HepG2 (cell line): ENCODE measurements at places on chromosomes 16 and 17.

- no peak for DNase-seq
Measured at GRCh38 chr16:68022278-68022727, 729 bp downstream of the DDX28 start.

- no peak for DNase-seq
Measured at GRCh38 chr17:31112001-31112661, 17.4 kb downstream of the NF1 start.

DNA sequence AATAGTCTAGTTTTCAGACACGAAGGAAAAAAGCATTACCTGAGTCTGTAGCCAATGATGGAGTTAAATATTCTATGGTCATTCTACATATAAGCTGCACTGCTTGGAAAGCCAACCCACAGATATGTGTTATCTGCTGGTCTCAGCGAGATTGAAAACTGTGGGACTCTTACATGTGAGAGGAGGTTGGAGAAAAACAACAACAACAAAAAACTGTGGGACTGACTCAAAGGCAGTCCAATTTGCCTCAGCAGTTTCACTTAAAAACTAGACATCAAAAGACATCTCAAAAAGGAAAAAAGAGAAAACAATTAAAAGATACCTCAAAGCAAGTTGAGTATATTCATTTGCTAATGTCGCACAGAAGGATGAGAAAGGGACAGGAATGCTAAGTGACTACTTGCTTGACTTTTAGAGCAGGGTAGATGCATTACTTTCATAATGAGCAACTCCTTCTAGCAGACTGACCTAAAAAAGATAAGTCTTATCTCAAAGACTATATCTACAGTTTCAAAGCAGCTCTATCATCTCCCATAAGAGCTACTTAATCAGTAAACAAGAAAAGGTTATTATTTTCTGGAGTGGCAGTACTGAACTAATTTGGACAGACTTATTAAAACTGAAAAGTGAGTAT lies 35.5 kb upstream of the ITGA2B start:
- DNase-seq, result no peak

GRCh38 chr16:2056681-2057407 lies 9.1 kb downstream of the TSC2 start:
- DNase-seq, result no peak

DNA sequence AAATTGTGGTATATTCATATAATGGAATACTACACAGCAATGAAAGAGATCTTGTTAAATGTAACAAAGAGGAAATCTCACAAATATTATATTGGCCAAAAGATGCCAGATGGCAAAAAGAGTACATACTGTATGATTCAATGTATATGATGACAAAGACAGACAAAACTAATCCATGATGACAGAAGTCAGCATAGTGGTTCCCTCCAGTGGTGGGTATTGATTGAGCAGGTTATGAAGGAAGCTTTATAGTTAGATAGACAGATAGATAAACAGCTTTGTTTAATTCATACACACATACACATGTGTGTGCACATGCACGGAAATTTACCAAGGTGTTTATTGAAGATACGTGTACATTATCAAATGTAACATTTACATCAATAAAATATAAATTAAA lies 74.4 kb upstream of the SMIM36 start:
- DNase-seq, result no peak

- DNase-seq, result no peak
Measured at GRCh38 chr16:67444259-67445125, 13.6 kb downstream of the HSD11B2 start.

- DNase-seq, result no peak
Measured at GRCh38 chr17:78610951-78611511, 33.8 kb upstream of the DNAH17 start.

GRCh38 chr16:31072540-31073141 lies 1.4 kb downstream of the ZNF668 start:
- DNase-seq, result peak; percentile 27

- no peak for DNase-seq
Measured at GRCh38 chr17:78640700-78641099, 63.5 kb upstream of the DNAH17 start.

DNA sequence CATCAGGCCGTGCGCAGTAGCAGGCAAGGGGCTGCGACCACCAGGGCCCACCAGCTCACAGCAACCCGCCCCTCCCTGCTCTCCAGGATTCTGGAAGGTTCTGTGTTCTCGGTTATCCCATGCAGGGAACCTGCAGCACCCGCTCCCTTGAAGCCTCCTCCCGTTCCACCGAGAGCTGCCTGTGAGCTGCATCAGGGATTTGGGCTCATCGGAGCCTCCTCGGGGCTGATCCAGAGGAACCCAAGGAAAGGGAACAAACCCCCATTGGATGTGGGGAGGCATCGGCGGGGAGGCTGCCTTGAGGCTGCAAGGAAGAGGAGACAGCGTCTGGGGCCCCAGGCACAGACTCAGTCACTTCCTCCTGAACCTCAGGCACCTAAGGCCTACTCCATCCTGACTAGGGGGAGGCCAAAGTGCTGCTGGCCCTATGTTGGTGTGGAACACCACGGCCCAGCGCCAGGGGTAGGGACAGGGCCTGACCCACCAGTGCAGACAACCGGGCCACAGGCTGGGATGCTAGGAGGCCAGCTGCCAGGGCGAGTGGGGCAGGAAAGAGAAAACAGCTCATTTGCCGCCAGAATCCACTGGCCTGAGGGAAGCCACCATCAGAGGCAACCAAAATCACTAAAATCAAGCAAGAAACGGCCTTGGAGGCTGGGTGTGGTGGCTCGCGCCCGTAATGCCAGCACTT lies 14.4 kb upstream of the LGALS3BP start:
- no peak for DNase-seq
